ENCODE measurements at places on chromosomes 3 and 15. TPM values are rescaled to one million over a fixed set of nuclear protein-coding genes. Genes with fewer than 3 reads are reported as not detected.

ILDR1 gene
- polyA plus RNA-seq: 0.12 TPM

DNA sequence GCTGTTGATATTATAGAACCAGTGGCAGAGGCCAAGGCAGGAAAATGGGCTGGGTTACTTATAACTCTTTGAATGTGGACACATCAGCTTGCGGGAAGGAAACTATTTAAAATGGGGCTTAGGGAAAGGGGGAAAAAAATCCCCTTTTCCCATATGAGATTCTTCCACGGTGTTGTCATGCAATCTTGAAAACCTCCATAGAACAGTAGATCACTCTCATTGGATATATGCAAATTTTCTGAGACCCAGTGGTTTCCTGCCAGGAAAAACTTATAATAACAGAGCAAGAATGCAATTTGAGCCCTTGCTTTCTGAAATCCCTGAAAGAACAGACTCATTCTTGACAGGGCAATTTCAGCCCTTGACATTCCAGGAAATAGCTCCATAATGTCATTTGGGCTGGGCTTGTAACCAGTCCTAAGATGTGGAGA lies 31.1 kb downstream of the TMEM212 start:
- H3K27ac ChIP-seq: no peak overlapping the region
- H3K4me3 ChIP-seq: no peak overlapping the region
- H3K36me3 ChIP-seq: no peaks in the 10 kb centered on the region
- no peaks in the 10 kb centered on the region for H3K27me3 ChIP-seq
- no peak for DNase-seq

GRCh38 chr3:148943506-148944205 lies 47.7 kb upstream of the GYG1 start:
- H3K4me3 ChIP-seq: no peak overlapping the region
- peak; percentile 83 for DNase-seq
- no peaks in the 10 kb centered on the region for H3K4me1 ChIP-seq
- no peaks in the 10 kb centered on the region for H3K27me3 ChIP-seq

GRCh38 chr3:14304101-14305045 lies 98.0 kb upstream of the SLC6A6 start:
- no peaks in the 10 kb centered on the region for H3K27me3 ChIP-seq
- no peak overlapping the region for H3K4me3 ChIP-seq
- no peaks in the 10 kb centered on the region for H3K36me3 ChIP-seq
- H3K4me1 ChIP-seq: peaks cover 17% of the 10 kb centered on the region

- no peak overlapping the region for H3K27ac ChIP-seq
- H3K4me3 ChIP-seq: no peak overlapping the region
- no peaks in the 10 kb centered on the region for H3K36me3 ChIP-seq
These were observed 29.1 kb upstream of the SLC30A4 start for GRCh38 chr15:45551676-45552075.

CILP gene
- polyA plus RNA-seq: not detected

CEP70 gene
- polyA plus RNA-seq: 0.11 TPM

GRCh38 chr3:105580296-105580965 lies 213.7 kb downstream of the ALCAM start:
- H3K36me3 ChIP-seq: no peaks in the 10 kb centered on the region
- no peak overlapping the region for H3K27ac ChIP-seq
- no peaks in the 10 kb centered on the region for H3K27me3 ChIP-seq
- no peak overlapping the region for H3K4me3 ChIP-seq

DNA sequence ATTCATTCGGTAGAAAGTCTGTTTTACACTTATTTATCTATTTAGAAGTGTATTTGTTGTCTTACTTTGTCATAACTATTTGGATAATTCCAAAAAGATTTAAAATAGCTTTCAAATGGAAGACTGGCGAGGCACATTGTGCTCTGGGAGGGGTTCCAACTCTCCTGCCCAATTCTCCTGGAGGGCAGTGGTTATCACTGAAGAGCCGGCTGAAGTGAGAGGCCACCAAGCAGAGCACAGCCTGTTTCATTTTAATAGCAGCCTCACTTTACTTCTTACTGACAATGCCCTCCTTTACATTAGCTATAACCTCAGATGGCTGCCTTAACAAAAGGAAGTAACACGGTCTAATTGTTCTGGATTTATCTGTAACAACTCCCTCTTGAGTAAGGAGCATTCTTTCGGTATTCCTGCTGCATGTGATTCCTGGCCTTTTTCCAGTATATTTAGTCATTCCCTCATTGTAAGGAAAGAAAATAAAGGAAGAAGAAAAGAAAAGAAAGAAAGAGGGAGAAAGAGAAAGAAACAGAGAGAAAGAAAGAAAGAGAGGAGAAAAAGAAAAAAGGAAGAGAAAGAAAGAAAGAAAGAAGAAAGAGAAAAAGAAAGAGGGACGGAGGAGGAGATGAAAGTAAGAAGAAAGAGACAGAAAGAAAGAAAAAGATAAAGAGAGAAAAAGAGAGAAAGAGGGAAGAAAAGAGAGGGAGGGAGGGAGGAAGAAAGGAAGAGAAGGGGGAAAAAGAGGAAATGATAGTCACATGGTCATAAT lies 339.8 kb upstream of the WNT5A start:
- H3K4me3 ChIP-seq: no peak overlapping the region
- H3K4me1 ChIP-seq: no peaks in the 10 kb centered on the region
- no peak overlapping the region for H3K27ac ChIP-seq
- no peak for DNase-seq
- no peaks in the 10 kb centered on the region for H3K36me3 ChIP-seq

EIF5A2 gene
- polyA plus RNA-seq: 0.94 TPM

LYZL4 gene
- polyA plus RNA-seq: not detected

- H3K4me1 ChIP-seq: peaks cover 5% of the 10 kb centered on the region
- no peak for DNase-seq
- H3K4me3 ChIP-seq: no peak overlapping the region
- H3K27me3 ChIP-seq: no peaks in the 10 kb centered on the region
These were observed 12.3 kb upstream of the MFSD1 start for GRCh38 chr3:158789592-158789991.

DNA sequence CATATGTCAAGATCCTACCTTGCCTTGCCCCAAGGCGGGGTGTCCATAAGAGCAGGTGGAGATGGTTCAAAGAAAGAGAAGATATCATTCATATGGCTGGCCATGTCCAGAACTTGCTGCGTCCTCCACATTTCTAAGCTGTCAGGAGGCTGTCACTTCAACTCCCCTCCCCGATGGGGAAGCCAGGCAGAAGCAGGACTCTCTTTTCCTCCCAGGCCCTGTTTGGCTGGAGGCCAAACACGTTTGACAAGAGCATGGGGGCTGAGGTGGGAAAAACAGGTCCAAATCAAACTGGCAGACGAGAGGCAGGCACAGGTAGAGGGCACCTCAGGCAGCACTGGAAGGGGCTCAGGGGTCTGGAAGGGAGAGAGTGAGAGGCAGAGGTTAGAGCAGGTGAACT lies 37.7 kb downstream of the MESD start:
- H3K4me3 ChIP-seq: no peak overlapping the region
- H3K4me1 ChIP-seq: peaks cover 16% of the 10 kb centered on the region
- DNase-seq: no peak
- H3K27ac ChIP-seq: no peak overlapping the region
- no peaks in the 10 kb centered on the region for H3K27me3 ChIP-seq
- H3K36me3 ChIP-seq: peaks cover 58% of the 10 kb centered on the region

DNA sequence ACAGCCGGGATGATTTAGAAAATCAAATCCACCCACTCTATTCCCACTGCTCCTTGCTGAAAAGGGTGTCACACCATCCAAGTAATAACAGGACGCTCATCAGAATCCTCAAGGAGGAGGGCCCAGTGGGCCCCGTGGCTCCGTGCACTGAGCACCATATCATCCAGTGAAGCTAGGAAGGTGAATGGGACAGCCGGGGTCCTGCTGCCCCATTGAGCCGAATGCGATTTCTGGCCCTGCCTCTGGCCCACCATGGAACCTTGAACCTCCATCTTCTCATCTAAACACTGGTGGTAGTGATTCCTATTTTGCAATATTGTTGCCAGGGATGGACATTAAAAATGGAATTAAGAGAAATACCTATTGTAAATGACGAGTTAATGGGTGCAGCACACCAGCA lies 99.1 kb upstream of the SLC6A11 start:
- no peak overlapping the region for H3K27ac ChIP-seq
- H3K27me3 ChIP-seq: peaks cover 2% of the 10 kb centered on the region
- no peak for DNase-seq
- no peak overlapping the region for H3K4me3 ChIP-seq
- no peaks in the 10 kb centered on the region for H3K4me1 ChIP-seq
- no peaks in the 10 kb centered on the region for H3K36me3 ChIP-seq

DNA sequence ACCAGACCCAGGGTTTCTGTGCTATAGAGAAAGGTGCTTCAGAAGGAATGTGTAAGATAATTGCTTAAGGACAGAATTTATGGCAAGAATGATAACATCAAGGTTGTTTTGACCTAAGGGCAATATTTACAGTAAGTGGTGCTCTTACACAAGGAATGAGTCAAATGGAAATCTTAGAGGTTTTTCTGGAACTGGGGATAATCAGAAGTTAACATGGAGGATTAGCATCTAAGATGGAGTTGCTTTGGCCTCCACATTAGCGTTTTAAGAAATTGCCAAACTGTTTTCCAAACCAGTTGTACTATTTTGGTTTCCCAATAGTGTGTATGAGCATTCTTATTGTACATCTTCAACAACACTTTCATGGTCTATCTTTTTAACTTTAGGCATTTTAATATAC lies 3.1 kb downstream of the WDR93 start:
- H3K4me1 ChIP-seq: peaks cover 11% of the 10 kb centered on the region
- H3K27me3 ChIP-seq: no peaks in the 10 kb centered on the region
- no peak overlapping the region for H3K27ac ChIP-seq
- DNase-seq: no peak

IQCH gene
- not detected for polyA plus RNA-seq

DNA sequence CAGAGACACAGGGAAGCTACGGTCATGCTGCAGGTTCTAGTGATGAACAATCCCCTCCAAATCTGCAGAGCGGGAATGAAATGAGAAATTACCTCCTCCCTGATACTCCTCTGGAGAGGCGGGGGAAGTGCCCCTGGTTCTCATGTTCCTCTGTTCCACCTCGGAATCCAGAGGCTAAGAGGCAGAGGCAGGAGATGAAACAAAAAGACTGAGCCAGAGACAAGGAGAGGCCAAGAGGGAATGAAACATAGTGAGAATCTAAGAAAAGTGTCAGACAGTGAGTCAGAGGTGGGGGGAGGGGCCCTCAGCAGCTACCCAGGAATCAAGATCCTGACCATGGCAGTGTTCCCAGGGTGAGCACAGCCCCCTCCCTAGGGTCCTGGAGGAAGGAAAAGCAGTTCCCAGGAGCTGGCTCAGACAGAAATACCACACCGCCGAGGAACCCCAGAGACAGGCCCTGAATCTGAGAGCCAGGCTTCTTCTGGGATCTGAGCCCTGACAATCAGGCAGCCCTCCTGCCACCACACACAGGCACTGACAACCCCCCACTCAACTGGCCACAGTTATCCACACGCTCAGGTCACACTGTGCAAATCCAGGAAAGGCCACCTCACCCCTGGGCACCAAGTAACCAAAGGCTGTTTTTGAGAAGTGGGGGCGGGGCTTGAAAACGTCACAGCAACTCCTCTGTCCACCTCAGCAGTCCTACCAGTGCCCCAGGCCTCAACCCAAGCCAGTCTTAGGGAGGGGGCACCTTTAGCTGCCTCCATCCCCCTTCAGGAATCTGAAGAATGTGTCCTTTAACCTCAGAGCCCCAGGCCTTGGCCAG lies 2.4 kb downstream of the CSRNP1 start:
- H3K36me3 ChIP-seq: peaks cover 13% of the 10 kb centered on the region
- no peaks in the 10 kb centered on the region for H3K27me3 ChIP-seq
- H3K4me3 ChIP-seq: peak overlapping the region; percentile 83
- peak; percentile 78 for DNase-seq
- H3K27ac ChIP-seq: peak overlapping the region; percentile 64

DNA sequence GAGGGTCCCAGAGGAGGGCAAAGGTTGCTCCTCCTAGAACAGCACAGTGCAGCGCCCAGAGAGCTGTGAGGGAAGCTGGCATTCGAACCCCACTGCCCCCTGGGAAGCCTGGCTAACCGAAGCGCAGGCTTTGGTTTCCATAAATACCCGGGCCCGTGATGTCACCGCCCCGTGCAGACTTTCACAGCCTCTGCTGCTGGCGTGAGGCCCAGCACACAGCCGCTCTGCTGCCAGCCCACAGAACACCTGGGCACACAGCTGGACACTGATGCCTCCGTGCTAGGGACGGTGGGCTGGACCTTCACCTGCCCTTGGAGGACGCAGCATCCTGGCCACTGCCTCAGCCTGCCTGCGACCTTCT lies 1.0 kb downstream of the IQSEC1 start:
- H3K27me3 ChIP-seq: peaks cover 33% of the 10 kb centered on the region
- H3K36me3 ChIP-seq: no peaks in the 10 kb centered on the region
- no peak overlapping the region for H3K27ac ChIP-seq

KCNAB1 gene
- polyA plus RNA-seq: not detected

ARHGAP31 gene
- polyA plus RNA-seq: 4.7 TPM

IGF2BP2 gene
- polyA plus RNA-seq: 0.78 TPM

SYNPR gene
- not detected for polyA plus RNA-seq

- DNase-seq: no peak
- H3K27me3 ChIP-seq: no peaks in the 10 kb centered on the region
- no peak overlapping the region for H3K27ac ChIP-seq
These were observed 66.0 kb upstream of the SIAH2 start for GRCh38 chr3:150828997-150829396.

GRCh38 chr3:196774848-196775422 lies 35.3 kb downstream of the PAK2 start:
- H3K36me3 ChIP-seq: peaks cover 32% of the 10 kb centered on the region
- no peaks in the 10 kb centered on the region for H3K4me1 ChIP-seq
- H3K27me3 ChIP-seq: no peaks in the 10 kb centered on the region
- no peak for DNase-seq

DNA sequence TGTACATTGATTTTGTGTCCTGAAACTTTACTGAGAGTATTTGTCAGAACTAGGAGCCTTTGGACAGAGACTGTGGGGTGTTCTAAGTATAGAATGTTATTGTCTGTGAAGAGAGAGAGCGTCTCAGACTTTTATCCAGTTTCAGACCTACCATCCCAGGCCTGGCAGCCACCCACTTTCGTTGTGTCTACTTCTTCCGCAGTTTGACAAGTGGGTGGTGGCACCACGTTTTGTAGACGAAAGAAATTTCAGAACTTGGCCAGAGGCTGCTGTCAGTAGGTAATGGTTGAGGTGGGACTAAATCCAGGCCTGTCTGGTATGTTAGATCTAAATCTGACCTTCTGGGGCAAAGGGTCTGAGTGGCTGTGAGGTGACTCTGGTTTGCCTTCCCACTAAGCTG lies 13.4 kb upstream of the TRAK1 start:
- no peaks in the 10 kb centered on the region for H3K36me3 ChIP-seq
- peaks cover 44% of the 10 kb centered on the region for H3K4me1 ChIP-seq
- H3K4me3 ChIP-seq: no peak overlapping the region
- H3K27me3 ChIP-seq: no peaks in the 10 kb centered on the region

GRCh38 chr3:129485721-129486663 lies 42.4 kb upstream of the RHO start:
- H3K27ac ChIP-seq: peak overlapping the region; percentile 71
- DNase-seq: peak; percentile 23
- no peaks in the 10 kb centered on the region for H3K27me3 ChIP-seq
- H3K36me3 ChIP-seq: peaks cover 6% of the 10 kb centered on the region
- H3K4me1 ChIP-seq: peaks cover 54% of the 10 kb centered on the region
- H3K4me3 ChIP-seq: no peak overlapping the region

Measured in CD14-positive monocyte (primary cell).